ENCODE measurements at places on chromosomes 4 and X. TPM values are rescaled to one million over a fixed set of nuclear protein-coding genes. Genes with fewer than 3 reads are reported as not detected.

GRCh38 chr4:40056716-40057585 lies at the start of gene N4BP2:
Gene N4BP2 (plus strand): TSS chr4:40056850. CDS start chr4:40097341, 40,491 bp downstream.
- DNase-seq = peak; percentile 65

GRCh38 chrX:118182025-118182424 lies 65.4 kb upstream of the KLHL13 start:
- DNase-seq = no peak

GRCh38 chrX:63920875-63921274 lies 135.9 kb upstream of the ARHGEF9 start:
- DNase-seq = no peak

Gene ALB
- total RNA-seq = not detected

Gene WDR13
- 235 TPM for total RNA-seq

GRCh38 chr4:78720204-78720603 lies 55.9 kb upstream of the BMP2K start:
- no peak for DNase-seq

Gene ADGRL3
- under 0.01 TPM for total RNA-seq

Gene PLAC8
- 205 TPM for total RNA-seq

- DNase-seq = no peak
Observed at GRCh38 chr4:165692082-165692481, 181.0 kb upstream of the TLL1 start.

DNA sequence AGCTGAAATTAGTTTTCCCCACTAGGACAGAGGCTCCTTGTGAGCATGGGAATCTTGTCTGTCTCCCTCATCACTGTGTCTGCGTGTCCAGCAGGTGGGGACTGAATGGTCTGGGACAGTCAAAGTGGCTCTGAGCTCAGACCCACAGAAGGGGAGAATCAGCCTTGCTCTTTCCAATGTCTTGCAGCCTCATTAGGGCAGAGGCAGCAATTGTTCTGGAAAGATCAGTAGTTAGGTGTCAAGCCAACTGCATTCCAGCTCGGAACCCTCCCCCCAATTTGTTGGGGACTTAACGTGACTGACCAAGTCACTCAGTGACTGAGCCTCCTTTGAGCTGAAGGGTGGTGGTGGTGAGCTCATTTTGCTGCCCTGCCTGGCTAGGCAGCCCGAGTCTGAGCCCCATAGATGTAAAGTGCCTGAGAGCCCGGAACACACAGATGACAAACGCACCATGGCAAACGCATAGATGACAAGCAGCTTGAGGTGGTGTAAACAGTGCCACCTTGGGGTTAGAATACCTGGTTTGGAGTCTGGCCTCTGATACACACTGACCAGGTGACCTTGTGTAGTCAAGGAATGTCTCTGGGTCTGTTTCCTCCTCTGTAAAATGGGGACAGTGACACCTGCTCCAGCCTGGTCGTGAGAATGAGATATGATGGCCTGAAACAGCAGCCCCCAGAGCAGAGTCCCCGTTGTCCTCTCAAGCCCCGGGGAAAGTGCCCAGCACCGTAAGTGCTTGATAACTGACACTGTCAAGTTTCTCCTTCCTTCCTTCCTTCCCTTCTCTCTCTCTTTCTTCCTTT lies 2.7 kb upstream of the SORCS2 start:
- DNase-seq = no peak

- DNase-seq = no peak
Observed at GRCh38 chr4:101287324-101287723, 60.0 kb downstream of the PPP3CA start.

GRCh38 chrX:23945206-23945605 lies 37.4 kb downstream of the CXorf58 start:
- DNase-seq = no peak

DNA sequence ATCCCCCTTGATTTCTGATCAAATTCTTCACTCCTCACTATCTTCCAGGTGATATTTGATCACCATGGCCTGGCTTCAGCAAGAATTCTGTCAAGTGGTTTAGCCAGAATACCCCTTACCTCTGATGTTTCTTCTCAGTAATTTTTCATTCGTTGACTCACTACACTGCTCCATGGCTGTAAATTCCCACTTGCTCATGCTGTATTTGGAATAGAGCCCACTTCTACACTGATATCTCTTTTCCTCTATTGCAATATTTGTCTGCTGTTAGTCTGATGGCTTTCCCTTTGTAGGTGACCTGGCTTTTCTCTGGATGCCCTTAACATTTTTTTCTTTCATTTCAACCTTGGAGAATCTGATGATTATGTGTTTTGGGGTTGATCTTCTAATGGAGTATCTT lies 73.9 kb upstream of the DIPK2B start:
- DNase-seq = no peak

DNA sequence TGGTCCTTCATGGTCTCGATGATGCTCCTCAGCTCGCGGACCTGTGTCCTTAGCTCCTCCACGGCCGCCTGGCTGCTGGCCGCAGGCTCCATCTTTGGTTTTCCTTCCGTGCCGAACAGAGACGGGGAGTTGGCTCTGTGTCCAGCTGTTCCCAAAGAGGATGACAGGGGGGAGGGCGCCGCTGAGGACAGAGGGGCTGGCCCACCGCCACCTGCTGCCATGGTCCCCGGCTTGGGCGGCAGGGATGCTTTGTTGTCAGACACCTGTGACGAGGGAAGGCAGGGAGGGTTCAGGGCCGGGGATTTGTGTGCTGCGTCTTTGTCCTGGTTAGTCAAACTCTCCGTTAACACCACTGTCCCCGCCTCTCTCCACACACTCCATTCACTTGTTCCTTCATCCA lies 26.6 kb upstream of the MAP3K15 start:
- DNase-seq = no peak

Gene FREM3
- 0.27 TPM for total RNA-seq

- DNase-seq = no peak
Observed at GRCh38 chr4:185966997-185967775, 101.8 kb upstream of the TLR3 start.

DNA sequence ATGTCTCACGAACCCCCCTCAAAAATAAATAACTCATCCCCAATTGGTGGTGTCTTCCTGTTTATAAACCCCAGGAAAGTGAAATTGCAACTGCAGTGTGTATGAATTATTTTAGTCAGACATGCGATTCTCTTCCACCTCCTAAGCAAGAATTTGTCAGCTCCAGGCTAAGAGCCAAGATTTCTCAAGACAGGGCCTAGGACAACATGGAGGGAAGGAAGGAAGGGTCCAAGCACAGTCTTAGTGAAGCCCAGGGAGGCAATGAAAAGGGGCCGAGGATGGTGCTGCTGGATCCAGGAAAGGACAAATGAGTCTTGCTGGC lies 20.0 kb downstream of the SH3KBP1 start:
- DNase-seq = no peak

DNA sequence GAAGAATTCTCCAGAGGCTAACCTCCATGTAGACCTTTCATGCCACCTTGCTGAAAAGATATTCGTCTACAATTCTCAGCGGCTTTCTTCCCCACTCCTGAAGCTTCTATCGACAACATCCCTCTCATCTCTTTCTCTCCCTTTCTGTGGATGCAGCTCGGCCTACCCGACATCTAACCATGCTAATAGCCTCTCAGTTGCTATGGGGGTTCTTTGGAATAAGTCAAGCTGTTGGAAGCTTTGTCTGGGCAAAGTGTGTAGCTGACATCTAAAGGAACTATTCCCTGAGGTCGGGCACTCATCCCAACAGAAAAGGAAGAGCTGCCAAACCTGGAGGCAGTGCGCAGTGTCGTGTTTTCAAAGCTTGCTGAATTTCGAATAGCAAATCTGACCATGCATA lies 192.1 kb downstream of the RBMX2 start:
- DNase-seq = no peak

DNA sequence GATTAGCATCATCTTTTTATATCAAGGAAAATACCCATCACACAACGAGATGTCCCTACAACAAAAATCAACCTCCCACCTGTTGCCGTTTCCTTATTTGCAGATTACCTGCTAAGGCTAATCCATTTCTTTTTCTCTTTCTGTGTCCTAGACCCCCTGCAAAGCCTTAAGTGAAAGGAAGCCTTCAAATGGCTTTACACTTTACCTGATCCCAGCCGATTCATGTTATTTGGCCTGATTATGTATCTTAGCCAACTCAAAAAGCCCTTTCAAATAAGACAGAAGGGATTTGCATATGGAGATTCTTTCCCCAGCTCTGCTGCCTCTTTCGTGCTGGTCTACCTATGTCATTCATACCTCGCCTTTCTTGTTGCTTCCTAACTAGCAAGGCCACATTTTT lies 14.4 kb downstream of the ABCG2 start:
- DNase-seq = no peak

DNA sequence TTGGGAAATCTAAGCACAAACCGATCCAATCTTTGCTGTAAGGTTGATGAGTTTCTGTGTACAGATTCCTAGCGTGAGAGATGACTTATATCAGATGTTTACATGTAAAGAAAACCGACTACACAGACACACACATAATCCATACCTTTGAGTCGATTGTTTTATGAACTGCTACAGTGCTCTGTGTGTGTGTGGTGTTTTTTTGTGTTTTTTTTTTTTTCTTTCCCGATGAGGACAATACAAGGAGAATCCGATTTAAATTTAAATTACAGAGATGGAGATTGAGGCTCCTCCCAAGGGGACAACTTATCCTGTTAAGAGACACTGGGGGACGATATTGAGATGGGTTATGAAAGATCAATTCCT lies 461 bp upstream of the SLC9A6 start:
- no peak for DNase-seq
